Stimulated activated CD4-positive, alpha-beta T cell treated with anti-CD3 and anti-CD28 coated beads, Interleukin-1b, Interleukin-23, amount 100 ng/mL, for 1 hour (primary cell): ENCODE measurements at places on chromosomes 4 and X.

GRCh38 chrX:8520178-8520577 lies 55.5 kb downstream of the VCX3B start:
- DNase-seq, result no peak

- no peak for DNase-seq
Measured at GRCh38 chr4:15451866-15452765, 17.6 kb upstream of the CC2D2A start.

DNA sequence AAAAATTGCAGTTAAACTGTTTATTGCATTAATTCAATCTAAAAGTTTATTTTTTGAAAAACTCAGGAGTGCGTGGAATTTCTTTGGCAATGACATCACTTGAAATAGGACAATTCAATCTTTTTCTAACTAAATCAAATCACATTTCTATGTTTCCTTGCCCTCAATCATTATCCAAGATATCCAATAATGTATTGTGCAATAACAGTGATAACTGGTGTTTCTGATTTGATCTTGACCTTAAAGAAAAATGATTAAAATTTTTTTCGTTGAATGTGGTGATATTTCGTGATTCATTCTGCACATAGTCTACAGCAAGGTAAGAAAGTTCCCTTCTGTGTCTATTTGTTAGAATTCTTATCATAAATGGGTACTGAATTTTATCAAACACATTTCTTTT lies 163.2 kb downstream of the SPCS3 start:
- no peak for DNase-seq

DNA sequence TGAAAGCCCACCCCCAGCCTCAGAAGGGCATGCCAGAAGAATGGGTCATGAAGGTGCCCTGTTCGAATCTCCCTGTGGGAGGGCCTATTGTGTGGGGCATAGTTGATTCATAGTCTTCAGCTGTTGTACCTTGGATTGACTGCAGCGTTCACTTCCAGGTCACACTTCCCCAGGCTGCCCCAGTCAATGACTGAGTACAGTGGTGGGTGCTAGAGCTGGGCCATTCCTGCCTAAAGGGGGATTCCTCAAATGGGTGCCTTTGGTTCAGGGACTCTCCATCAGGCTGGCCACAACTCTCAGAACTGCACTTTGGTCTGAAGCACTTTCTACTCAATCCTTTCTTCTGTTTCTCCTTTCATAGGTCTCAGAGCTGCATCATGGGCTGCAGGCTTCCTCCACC lies 35.0 kb upstream of the RASGEF1B start:
- DNase-seq, result no peak

GRCh38 chrX:101206471-101206870 lies 13.1 kb upstream of the DRP2 start:
- DNase-seq, result no peak

DNA sequence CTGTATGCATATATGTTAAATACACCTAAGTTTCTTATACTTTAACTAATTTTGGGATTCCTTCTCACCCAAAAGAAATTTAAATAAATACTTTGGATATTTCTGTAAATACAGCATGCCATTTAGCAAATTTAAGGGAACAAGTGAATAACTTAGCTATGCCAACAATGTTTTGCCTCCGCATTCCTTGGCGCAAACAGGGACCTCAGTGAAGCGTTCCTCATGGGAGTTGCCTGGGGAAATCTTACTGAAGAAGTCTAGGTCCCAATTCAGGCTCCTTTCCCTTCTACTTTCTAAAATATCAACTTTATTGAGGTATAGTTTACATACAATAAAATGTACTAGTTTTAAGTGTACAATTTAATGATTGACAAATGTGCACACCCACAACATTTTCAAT lies 25.0 kb downstream of the COL4A5 start:
- DNase-seq, result no peak

DNA sequence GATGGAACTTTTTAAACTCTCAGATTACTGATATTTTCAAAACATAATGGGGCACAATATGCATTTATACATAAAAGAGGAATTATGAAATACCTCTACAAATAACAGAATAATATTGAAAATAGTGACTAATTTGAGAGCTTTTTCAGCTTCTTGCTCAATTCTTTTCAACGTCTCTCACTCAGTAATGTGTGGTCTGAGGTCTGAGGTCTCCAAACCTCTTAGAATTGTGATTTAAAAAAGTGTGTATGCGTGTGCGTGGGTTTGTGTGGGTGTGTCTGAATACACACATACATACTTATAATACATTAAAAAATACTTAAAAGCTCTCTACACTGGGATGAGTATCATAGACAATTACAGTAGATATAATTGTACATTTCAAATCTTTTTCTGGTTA lies 7.9 kb downstream of the NDNF start:
- DNase-seq, result no peak

GRCh38 chr4:148565801-148566200 lies 123.6 kb upstream of the NR3C2 start:
- no peak for DNase-seq

GRCh38 chrX:12292996-12293765 lies 154.9 kb downstream of the FRMPD4 start:
- no peak for DNase-seq

DNA sequence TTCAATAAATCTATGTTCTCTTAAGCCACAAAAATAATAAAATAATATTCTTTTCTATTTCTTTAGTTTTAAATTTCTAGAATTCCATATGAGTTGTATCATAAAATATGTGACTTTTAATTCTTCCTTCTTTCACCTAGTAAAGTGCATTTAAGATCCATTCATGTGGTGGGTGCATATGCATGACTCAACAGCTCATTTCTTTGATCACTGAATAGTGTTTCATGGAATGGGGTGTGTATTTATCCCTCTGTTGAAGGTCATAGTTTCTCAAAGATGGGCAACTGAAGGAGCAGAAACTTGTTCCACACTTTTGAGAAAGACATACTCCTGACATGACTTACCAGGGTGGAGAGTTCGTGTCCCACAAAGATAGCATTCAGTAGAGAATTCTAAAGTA lies 1230.3 kb upstream of the AGA start:
- no peak for DNase-seq

GRCh38 chrX:11724122-11725017 lies 33.7 kb upstream of the MSL3 start:
- no peak for DNase-seq

GRCh38 chrX:9765072-9765736 lies 443 bp downstream of the GPR143 start:
- DNase-seq, result no peak

- DNase-seq, result no peak
Measured at GRCh38 chrX:94600077-94600476, 926.1 kb downstream of the FAM133A start.

DNA sequence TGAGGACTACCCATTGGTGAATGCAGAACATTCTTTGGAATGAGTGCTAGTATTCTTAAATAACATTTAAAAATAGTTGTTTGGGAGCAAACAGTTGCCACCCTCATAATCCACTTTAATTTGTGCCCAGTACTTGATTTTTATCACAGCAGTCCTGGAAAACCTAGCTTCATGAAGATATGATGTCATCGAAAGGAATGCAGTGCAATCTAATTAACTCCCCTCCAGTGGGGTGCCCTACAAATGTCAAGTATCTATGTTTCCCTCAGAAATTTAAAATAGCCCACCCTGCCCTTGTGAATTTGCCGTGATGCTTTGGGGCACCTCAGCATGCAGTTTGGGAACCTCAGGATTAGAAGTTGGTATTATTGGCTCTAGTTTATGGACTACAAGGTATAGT lies 5.4 kb downstream of the RAB9A start:
- DNase-seq, result no peak

GRCh38 chr4:722169-722725 lies 16.6 kb downstream of the PCGF3 start:
- DNase-seq, result no peak

DNA sequence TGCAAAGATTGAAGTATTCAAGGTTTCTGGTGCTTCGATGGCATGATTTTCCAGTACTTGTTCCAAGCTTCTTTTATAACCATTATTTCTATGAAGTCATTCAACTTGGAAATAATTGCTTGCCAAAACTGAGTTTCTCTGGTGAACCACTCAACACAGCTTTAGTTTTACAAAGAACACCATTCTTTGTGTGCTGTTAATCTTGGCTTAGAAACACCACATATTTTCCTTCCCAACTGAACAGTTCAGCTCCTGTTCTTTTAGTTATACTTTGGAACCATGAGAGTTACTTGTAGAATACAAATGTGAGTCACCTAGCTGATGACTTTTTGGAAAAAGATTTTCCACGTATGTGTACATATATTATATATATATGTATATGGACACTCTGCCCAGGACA lies 32.7 kb downstream of the TMEM47 start:
- no peak for DNase-seq

DNA sequence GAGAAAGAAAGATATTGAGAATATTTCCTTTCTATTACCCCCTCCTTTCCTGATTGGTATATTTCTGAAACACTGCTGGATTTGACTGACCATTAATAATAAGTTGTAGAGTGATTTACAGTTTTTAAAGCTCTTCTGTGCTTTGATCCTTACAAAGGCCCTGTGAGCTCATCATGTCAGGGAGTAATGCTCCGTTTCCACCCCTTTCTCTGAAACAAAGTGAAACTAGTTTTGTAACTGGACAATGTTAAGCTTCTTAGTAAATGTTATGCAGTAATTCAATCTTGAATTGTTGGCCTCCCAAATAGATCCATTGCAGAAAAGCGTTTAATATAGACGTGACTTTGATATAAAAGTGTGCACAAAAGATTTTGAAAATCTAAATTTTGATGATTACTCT lies 190.1 kb upstream of the GNPDA2 start:
- DNase-seq, result no peak

- no peak for DNase-seq
Measured at GRCh38 chr4:84878546-84878945, 87.9 kb downstream of the WDFY3 start.

DNA sequence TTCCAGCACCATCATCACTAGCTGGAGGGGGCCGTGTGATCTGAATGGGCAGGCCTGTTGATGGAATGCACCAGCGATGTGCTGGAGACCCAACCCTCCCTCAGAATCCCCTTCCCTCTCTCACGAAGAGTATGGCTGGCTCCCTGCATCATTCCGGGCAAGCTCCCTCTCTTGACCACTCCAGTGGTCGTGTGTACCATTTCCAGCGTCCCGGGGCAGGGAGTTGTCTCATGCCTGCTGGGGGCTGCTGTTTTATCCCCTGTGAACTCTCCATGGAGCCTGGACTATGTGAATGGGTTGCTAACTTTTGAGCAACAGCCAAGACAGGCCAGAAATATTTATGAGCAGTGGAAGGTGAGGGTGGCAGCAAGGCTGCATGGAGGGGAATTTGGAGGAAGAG lies 8.1 kb downstream of the CSAG1 start:
- no peak for DNase-seq

DNA sequence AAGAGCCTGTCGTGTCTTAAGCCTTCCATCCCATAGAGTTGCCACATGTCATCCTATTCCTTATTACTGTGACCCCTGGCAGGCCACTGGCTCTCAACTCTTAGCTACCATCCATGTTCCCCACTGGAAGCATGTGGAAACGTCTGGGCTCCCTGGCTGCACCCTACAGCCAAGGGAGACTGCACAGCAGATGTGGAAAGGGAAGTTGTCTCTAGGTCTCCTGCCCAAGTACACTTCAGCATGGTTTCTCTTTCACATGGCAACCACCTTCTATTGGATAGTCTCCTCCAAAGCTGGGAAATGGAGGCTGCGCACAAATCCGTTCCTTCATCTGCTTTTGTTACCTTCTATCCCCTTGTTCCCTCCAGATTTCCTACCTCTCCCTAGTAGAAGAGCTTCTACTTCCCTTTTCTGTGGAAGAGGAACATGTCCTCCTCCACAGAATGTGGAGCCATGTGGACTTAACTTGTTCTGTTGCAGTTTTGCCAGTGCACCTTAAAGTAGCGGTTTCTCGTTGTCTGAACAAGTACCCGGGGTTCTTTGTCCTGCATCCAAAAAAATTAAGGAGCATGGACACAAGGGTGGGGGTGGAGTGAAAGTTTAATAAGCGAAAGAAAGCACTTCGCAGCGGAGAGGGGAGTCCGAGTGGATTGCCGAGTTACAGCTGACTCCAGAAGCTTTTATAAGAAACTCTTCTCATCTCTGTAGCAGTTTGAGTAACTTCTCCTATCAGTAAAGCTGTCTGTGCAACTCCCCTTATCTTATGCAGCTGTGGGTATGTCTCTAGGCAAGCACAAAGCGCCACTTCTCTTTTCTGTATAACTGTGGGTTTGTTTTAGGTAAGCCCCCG lies 52.5 kb downstream of the HMGB2 start:
- DNase-seq, result no peak

- no peak for DNase-seq
Measured at GRCh38 chrX:111170017-111170416, 74.0 kb downstream of the PAK3 start.

GRCh38 chrX:112738347-112739033 lies 58.8 kb upstream of the LHFPL1 start:
- DNase-seq, result no peak

DNA sequence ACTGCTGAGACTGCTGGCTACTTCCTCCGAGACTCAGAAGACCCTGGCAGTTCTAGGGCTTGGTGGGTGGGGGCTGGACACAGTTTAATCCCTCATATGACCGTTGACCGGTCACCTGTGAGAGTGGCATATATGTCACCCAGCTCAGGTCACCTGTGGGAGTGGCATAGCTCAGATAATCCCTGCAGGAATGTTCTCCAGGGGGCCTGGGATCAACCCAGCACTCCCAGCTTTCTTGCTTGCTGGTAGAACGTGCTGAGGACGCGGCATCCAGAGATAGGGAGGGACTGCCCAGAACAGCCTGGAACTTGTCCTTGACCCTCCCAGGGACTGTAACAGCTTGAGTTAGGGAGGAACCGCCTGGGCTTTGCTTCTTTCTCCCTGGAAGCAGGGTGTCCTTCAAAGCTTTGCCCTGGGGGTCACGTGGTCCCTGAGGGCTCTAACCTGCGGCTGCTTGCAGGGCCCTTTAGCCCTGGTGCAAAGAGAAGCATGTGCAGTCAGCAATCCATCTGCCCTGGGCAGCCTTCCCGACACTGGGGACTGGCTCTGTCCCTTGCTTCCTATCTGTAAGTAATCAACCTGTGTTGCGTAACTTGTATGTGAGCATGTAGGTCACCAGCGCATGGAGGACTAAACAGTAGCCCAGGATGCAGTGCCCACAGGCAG lies 55.3 kb downstream of the ZFYVE28 start:
- DNase-seq, result no peak

GRCh38 chr4:127509155-127509554 lies 123.6 kb upstream of the INTU start:
- no peak for DNase-seq

- no peak for DNase-seq
Measured at GRCh38 chr4:40065010-40065409, 8.4 kb downstream of the N4BP2 start.

- DNase-seq, result no peak
Measured at GRCh38 chrX:19543951-19544381, 28.7 kb upstream of the MAP3K15 start.

DNA sequence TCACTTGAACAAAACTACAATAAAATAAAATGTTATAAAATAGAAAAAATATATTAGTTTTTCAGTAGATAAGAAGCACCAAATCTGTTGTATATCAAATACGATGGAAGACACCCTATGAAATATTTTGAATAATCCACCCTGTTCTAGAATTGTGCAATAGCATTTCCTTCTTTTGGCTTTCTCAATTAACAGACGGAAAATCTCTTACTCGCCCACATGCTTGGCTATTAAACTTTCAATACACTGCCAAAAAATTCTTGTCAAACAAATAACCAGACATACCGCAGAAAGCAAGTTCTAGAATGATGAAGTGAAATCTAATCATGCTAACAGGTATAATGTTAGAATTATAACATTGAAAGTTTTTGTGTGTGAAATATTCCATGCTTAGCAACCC lies 671.6 kb upstream of the SLIT2 start:
- DNase-seq, result no peak

GRCh38 chr4:56622176-56622575 lies 58.9 kb downstream of the HOPX start:
- DNase-seq, result no peak
